Islet precursor cell (in vitro differentiated cells): ENCODE measurements at places on chromosomes 2 and 18.
A peak's percentile ranks its signal among the peaks of the same experiment; 100 is the strongest.

GRCh38 chr2:164778723-164779122 lies 62.9 kb downstream of the COBLL1 start:
- DNase-seq, result no peak

- DNase-seq, result no peak
These were observed 142.2 kb downstream of the PKP4 start for GRCh38 chr2:158598862-158599517.

- peak; percentile 70 for DNase-seq
These were observed 68.2 kb downstream of the ZSWIM2 start for GRCh38 chr2:186780701-186781316.

DNA sequence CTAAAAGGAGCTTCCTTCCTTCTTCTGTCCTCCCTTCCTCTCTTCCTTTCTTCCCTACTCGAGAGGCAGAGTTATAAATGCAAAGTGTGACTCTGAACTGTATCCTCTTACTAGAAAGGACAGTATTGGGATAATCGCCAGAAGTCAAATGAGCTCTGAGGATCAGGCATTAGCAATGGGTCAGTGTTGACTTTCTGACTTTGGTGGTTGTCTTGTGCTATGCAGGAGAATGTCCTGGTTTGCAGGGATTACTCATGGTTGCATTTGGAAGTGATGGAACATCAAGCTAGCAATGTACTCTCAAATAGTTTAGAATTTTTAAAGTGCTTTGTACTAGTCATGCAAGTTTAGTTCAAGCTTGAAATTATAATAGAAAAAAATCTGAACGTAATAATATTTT lies 115.6 kb downstream of the TXNL1 start:
- no peak for DNase-seq

DNA sequence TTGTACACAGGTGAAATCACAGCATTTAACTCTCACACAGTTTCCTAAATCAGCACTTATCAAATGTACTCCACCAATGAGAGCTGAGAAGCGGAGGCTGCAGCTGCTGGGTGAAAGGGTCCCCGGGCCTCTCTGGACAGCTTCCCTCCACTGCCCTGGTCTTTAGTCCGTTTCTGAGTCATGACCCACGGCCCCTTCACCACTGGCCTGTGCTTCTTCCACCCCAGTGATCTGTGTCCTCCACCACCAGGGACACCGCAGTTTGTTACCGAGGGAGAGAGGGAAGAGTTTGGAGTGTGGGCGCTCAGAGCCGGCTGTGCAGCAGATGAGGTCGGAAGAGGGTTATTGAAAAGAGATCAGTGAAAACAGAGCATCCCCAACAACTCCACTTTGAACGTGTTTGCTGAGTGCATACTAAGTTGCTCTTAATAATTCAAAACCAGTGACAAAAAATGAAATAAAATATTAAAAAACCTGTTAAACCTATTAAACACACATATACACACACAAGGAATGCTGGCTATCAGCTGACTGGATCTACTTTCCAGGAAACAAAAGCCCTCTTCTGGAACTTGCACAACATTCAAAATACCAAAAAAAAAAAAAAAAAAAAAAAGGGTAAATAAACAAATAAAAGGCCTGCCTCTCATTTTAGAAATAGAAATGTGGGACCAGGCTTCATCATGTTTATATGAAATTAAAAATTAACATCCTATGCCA lies 54.1 kb downstream of the PXDN start:
- DNase-seq, result peak; percentile 66

- DNase-seq, result no peak
These were observed 10.2 kb downstream of the ARID5A start for GRCh38 chr2:96546797-96547196.

DNA sequence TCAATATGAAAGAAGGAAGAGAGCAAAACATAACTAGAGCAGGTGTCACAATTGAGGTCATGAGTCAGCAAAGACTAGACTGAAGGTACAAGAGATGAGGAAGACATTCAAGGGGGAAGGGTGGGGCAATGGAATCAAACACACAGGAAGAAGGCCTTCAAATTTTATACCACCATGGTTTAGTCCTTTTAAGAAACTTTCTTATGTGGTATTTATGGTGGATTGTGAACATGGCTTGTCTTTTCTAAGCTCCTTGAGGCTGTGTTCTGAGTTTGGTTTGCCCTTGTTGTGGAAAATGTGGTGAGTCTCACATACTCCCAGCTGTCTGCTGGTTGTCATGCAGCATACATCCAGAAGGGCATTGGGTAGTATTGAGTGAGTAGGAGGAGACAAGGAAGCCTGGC lies 62.1 kb downstream of the NABP1 start:
- no peak for DNase-seq

- no peak for DNase-seq
These were observed 10.7 kb upstream of the IGFBP2 start for GRCh38 chr2:216622526-216622925.

DNA sequence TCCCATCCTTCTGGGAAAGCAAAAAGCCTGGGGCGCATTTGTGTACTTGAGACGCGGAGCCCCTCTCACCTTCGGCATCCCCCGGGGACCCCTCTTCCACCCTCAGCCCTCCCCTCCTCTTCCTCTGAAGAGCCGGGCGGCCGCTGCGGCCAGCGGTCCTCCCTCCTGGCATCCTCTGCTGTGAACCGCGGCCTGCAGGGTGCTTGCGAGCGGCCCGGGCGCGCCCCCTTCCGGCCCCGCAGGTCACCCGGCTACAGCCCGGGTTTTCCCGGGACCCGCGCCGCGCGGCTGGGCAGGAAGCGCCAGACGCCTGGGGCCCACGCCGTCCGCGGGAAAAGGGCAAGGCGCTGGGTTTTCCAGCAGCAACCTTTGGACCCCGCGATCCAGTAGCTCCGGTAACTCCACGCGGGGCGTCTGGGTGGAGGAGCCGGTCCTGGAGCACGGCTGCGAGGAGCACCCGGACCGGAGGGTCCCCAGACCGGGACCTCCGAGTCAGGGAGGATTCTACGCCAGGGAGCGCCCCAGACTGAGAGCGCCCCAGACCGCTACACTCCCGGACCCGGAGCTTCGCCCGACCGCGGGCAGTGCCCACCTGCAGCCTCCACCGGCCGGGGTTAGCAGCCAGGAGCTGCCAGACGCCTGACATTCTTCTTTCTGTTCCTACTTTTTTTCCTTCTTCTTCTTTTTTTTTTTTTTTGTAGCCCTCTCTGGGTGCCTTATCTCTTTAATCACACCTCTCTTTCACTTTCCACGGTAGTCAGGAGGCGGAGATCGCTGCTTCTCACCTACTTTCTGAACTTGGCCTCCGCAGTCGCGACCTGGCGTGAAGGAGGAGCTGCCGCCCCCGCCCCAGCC lies at the start of gene IL18R1:
Gene IL18R1, plus strand, starts transcription at position 271 of the 855 bp plus-strand sequence. CDS start 6,865 bp downstream, outside the sequence.
- DNase-seq, result peak; percentile 90

DNA sequence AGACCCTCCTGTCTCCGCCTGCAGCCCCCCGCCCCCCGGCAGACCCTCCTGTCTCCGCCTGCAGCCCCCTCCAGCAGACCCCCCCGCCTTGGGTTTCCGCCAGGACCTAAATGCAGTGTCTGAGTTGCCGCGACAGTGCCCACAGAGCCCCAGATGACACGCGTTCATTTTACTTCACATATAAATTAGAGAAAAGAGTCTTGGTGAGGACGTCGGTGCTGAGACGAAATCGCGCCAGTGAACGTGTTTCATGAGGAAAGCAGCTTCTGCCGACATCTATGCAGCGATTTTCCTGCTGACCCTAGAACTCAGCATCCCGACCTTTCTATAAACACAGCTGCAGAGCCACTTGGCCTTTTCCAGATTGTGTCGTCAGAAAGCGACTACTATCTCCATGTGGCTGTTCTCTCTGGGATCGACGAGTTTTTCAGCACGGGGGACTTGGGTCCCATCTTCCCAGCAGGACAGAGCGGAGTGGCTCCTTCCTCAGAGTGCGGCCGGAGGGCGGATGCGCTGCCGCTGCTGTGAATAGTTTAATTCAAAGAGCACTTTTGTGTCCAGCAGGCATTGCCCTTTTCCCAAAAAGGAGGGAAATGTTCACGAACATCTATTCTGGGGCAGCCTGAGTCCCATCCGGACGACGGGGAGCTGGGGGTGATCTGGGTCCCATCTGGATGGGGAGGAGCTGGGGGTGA lies 136.7 kb downstream of the NFATC1 start:
- DNase-seq, result no peak

GRCh38 chr18:26233208-26233607 lies 7.0 kb downstream of the TAF4B start:
- peak; percentile 84 for DNase-seq

- DNase-seq, result no peak
These were observed 81.9 kb downstream of the EHBP1 start for GRCh38 chr2:62787386-62787785.

DNA sequence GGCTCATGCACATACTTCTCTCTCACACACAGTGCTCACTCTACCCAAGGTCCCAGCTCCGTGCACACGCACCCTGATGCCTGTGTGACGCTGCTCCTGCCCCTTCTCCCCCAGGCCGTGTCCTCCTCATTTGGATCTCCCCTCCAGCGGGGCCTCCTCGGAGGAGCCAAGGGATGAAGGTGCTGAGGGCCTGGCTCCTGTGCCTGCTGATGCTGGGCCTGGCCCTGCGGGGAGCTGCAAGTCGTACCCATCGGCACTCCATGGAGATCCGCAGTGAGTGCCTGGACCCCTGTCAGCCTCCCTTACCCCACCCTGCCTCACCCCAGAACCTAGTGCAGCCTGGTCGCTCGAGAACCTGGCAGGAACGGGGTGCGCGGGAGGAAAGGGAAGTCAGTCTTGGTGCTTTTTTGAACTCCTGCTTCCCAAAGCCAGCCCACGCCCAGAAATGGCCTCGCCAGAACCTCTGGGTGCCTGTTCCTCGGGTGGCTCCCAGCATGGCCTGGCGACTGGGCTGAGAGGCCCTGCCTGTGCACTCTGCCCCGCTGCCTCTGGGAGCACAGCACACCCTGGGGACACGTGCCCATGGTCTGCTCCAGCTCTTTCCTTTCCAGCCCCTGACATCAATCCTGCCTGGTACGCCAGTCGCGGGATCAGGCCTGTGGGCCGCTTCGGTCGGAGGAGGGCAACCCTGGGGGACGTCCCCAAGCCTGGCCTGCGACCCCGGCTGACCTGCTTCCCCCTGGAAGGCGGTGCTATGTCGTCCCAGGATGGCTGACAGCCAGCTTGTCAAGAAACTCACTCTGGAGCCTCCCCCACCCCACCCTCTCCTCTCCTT lies at the start of gene PRLH:
Gene PRLH, plus strand, starts transcription at position 174 of the 835 bp plus-strand sequence. Its CDS starts 0 bp downstream, at position 174.
- no peak for DNase-seq
